ENCODE measurements at places on chromosomes 2 and 18. TPM values are rescaled to one million over a fixed set of nuclear protein-coding genes. Genes with fewer than 3 reads are reported as not detected.

GRCh38 chr2:119735565-119735964 lies 24.2 kb upstream of the PTPN4 start:
- no peaks in the 10 kb centered on the region for H3K27me3 ChIP-seq
- DNase-seq = no peak
- H3K27ac ChIP-seq = no peak overlapping the region
- no peak overlapping the region for H3K4me3 ChIP-seq

The PTGR3 gene
- 12.1 TPM for total RNA-seq

- peaks cover 47% of the 10 kb centered on the region for H3K4me1 ChIP-seq
- no peaks in the 10 kb centered on the region for H3K27me3 ChIP-seq
- H3K27ac ChIP-seq = no peak overlapping the region
- peaks cover 31% of the 10 kb centered on the region for H3K36me3 ChIP-seq
- DNase-seq = no peak
- no peak overlapping the region for H3K4me3 ChIP-seq
Observed at GRCh38 chr18:58928386-58928785, 63.7 kb downstream of the ZNF532 start.

GRCh38 chr2:70842401-70842800 lies 6.8 kb upstream of the CD207 start:
- H3K4me3 ChIP-seq = no peak overlapping the region
- no peaks in the 10 kb centered on the region for H3K4me1 ChIP-seq
- no peak for DNase-seq
- H3K27me3 ChIP-seq = peaks cover 19% of the 10 kb centered on the region
- H3K27ac ChIP-seq = no peak overlapping the region

The SERPINB4 gene
- total RNA-seq = not detected

GRCh38 chr2:144215701-144216675 lies 303.9 kb downstream of the ZEB2 start:
- H3K36me3 ChIP-seq = no peaks in the 10 kb centered on the region
- H3K4me3 ChIP-seq = no peak overlapping the region
- no peak for DNase-seq
- peak overlapping the region; percentile 20 for H3K27ac ChIP-seq
- no peaks in the 10 kb centered on the region for H3K27me3 ChIP-seq

The ZSCAN30 gene
- total RNA-seq = 14.6 TPM

The SP140 gene
- total RNA-seq = not detected

DNA sequence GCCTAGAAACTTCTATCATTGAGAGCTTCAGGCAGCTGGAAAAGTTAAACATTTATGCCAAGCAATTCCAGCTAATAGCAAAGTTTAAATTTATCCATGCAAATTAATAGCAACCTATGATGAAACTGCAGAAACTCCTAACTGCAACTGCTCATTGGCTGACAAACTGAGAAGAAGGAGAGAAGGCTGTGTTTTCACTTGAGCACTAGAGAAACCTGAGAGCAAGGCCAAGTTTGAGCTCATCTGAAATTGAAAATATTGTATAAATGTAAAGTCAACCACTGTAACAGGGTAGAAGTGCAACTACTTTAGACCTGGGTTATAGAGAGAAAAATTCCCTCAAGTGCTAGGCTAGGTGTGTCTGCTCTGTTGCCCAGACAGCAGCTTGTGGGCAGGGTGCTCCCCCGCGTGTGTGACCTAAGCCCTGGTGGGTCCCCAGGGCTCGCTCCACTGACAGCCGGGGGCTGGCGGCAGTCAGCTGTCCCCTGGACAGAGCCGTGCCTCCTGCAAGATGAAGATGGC lies 50.2 kb downstream of the CABYR start:
- no peak overlapping the region for H3K4me3 ChIP-seq
- no peak overlapping the region for H3K27ac ChIP-seq
- DNase-seq = no peak
- H3K36me3 ChIP-seq = peaks cover 2% of the 10 kb centered on the region
- peaks cover 26% of the 10 kb centered on the region for H3K4me1 ChIP-seq

DNA sequence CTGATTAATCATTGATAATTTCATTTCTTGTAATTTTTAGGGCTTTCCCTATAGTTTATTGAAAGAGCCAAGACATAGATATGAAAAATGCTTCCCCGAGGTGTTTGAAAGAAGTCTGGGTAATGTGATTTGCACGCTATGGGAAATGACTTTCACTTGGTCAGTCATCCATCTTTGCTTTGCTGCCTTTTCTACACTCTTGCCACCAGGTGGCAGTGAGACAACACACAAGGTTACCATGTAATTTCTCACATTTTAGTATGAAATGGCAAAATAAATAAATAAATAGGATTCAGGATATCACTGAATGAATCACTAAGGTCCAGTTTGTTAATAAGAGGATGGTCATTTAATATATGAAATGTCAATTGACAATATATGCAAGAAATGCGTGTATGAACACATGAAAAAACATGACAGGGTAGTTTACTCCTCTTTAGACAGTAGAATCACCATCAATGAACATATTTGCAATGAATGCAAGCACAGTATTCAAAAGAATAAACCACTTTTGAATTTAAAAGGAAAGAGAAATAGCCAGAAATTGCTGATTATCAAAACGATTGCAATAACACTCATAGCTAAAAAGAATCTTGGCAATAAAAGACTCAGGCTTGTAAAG lies 52.2 kb upstream of the KCNH7 start:
- no peak overlapping the region for H3K27ac ChIP-seq
- H3K36me3 ChIP-seq = no peaks in the 10 kb centered on the region
- H3K4me3 ChIP-seq = no peak overlapping the region
- no peaks in the 10 kb centered on the region for H3K4me1 ChIP-seq
- H3K27me3 ChIP-seq = no peaks in the 10 kb centered on the region

The NTSR2 gene
- total RNA-seq = not detected

The NEMP2 gene
- total RNA-seq = 9.8 TPM

The MFF gene
- total RNA-seq = 94.2 TPM

DNA sequence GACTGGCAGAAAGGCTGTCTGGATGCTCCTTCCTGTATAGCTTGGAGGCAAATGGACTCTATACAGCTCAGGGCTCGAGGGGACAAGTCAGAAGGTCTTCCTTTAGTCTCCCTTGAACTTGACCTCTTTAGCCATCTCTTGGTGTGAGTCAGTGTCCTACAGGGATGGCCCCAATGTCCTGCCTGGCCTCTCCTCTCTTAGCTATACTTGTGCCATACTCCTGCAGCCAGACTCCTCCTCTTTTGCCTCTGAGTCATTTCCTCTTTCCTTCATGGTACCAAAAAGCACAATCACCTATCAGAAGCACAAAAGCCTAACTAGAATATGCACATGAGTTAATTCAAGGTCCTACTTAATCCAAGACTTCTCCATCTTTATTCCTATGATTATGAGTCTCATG lies 112.7 kb downstream of the XRCC5 start:
- H3K4me3 ChIP-seq = no peak overlapping the region
- peaks cover 14% of the 10 kb centered on the region for H3K4me1 ChIP-seq
- DNase-seq = no peak
- peaks cover 5% of the 10 kb centered on the region for H3K36me3 ChIP-seq

The ASIC4 gene
- 1.0 TPM for total RNA-seq

The DSG2 gene
- total RNA-seq = 18.4 TPM

The ZSWIM2 gene
- not detected for total RNA-seq

DNA sequence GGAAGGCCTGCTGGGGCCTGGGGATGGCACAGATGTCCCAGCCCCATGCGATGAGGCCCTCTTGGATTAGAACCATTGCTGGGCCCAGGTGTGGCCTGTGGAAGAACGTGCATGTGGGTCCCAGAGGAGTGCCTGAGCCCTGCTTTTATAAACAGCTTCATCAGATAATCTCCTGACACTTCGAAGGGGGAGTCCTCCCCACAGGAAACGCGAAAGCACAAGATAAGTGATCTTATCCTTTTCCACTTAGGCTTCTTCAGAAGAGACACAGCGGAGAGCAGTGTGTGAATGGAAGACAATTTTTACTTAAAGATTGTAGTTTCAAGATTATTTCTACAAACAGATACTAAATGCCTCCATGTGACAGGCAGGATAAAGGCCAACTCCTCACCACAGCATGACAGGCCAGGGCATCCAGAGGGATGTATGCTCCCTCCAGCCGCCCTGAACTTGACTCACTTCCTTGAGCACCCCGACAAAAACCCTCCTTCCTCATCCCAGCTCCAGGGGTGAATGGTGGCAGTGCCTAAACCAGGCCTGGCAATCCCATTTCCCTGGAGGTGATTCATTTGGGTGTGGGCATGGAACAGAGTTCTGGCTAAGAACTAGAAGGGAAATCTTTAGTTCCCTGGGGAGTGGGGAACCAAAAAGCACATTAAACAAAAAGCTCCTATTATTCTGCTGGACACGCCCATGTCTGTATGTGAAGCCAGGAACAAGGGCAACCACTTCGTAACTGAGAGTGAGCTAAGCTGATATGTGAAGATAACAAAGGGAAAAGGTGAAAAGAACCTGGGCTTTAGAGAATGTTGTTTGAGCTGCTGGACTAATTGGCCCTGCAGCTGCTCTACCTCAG lies 56.2 kb upstream of the TMEM163 start:
- H3K27ac ChIP-seq = no peak overlapping the region
- no peak for DNase-seq
- H3K4me3 ChIP-seq = no peak overlapping the region
- H3K36me3 ChIP-seq = no peaks in the 10 kb centered on the region
- no peaks in the 10 kb centered on the region for H3K27me3 ChIP-seq

DNA sequence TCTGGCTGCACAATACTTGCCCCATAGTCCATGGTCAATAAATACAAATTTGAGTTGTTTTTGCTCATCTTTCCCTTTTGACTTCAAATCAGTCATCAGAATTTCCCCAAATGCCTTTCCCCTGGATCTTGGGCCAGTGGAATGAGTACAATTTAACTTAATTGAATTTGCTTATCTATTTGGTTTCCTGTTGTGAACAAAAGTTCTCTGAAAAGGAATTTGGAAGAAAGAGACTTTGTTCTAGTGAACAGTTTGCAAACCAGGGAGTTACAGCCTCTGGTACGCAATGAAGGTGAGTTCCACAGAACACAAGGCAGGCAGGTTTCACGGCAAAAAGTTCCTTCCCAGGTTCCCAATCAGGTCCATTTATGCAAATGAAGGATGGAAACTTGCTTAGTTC lies 1.2 kb upstream of the UGT1A1 start:
- no peaks in the 10 kb centered on the region for H3K4me1 ChIP-seq
- H3K27ac ChIP-seq = no peak overlapping the region
- H3K36me3 ChIP-seq = no peaks in the 10 kb centered on the region

The TPO gene
- total RNA-seq = not detected

GRCh38 chr2:102438111-102438510 lies 15.2 kb downstream of the IL18RAP start:
- no peak overlapping the region for H3K4me3 ChIP-seq
- H3K36me3 ChIP-seq = no peaks in the 10 kb centered on the region
- H3K27ac ChIP-seq = no peak overlapping the region
- H3K4me1 ChIP-seq = no peaks in the 10 kb centered on the region

The GPR75 gene
- total RNA-seq = 4.7 TPM

GRCh38 chr2:104873689-104874054 lies 19.8 kb downstream of the POU3F3 start:
- peaks cover 94% of the 10 kb centered on the region for H3K27me3 ChIP-seq
- DNase-seq = no peak
- no peak overlapping the region for H3K27ac ChIP-seq
- peaks cover 2% of the 10 kb centered on the region for H3K36me3 ChIP-seq

- peaks cover 91% of the 10 kb centered on the region for H3K27me3 ChIP-seq
- peaks cover 20% of the 10 kb centered on the region for H3K36me3 ChIP-seq
- H3K4me1 ChIP-seq = peaks cover 40% of the 10 kb centered on the region
- no peak overlapping the region for H3K27ac ChIP-seq
- peak; percentile 37 for DNase-seq
- H3K4me3 ChIP-seq = peak overlapping the region; percentile 74
Observed at GRCh38 chr2:74502720-74503505, 3.5 kb upstream of the LBX2 start.

- H3K36me3 ChIP-seq = no peaks in the 10 kb centered on the region
- no peak overlapping the region for H3K4me3 ChIP-seq
- no peak overlapping the region for H3K27ac ChIP-seq
- no peaks in the 10 kb centered on the region for H3K4me1 ChIP-seq
Observed at GRCh38 chr18:65439188-65439587, 311.6 kb upstream of the CDH7 start.

The SERPINB12 gene
- not detected for total RNA-seq

GRCh38 chr2:115297056-115297455 lies 854.6 kb downstream of the DPP10 start:
- peaks cover 26% of the 10 kb centered on the region for H3K4me1 ChIP-seq
- H3K27ac ChIP-seq = no peak overlapping the region
- H3K4me3 ChIP-seq = no peak overlapping the region

The KYNU gene
- total RNA-seq = 0.26 TPM

The SP140L gene
- total RNA-seq = 1.8 TPM

DNA sequence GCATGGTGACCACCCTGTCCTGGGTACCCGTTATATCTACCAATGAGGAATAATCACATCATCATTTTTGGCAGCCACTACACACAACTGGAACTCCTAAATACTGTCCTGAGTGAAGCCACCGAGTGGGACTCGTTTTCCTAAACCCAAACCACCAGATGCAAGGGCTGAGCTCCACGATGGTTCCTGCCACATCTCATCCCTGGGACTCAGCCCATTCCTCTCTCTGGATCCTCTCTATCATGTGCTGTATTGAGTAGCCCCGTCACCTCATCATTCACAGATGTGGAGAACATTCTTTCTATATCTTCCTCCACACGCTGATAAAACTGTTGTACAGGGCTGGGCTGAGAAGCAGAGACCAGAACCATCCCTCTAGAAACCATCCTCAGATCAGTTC lies 79.4 kb upstream of the SMAD7 start:
- no peak for DNase-seq
- no peaks in the 10 kb centered on the region for H3K27me3 ChIP-seq
- H3K27ac ChIP-seq = no peak overlapping the region
- no peaks in the 10 kb centered on the region for H3K36me3 ChIP-seq
- H3K4me1 ChIP-seq = no peaks in the 10 kb centered on the region
- no peak overlapping the region for H3K4me3 ChIP-seq

GRCh38 chr18:45050712-45051601 lies 370.3 kb downstream of the SETBP1 start:
- no peak overlapping the region for H3K4me3 ChIP-seq
- H3K27me3 ChIP-seq = no peaks in the 10 kb centered on the region
- DNase-seq = no peak
- peaks cover 14% of the 10 kb centered on the region for H3K4me1 ChIP-seq
- H3K27ac ChIP-seq = no peak overlapping the region

The AOX1 gene
- 2.8 TPM for total RNA-seq

GRCh38 chr2:173232956-173233744 lies 121.5 kb upstream of the CDCA7 start:
- peaks cover 9% of the 10 kb centered on the region for H3K4me1 ChIP-seq
- DNase-seq = no peak
- H3K27ac ChIP-seq = no peak overlapping the region
- H3K4me3 ChIP-seq = no peak overlapping the region

All from neural crest cell (in vitro differentiated cells).